ENCODE measurements at places on chromosomes 4 and X. TPM values are rescaled to one million over a fixed set of nuclear protein-coding genes. Genes with fewer than 3 reads are reported as not detected.

DNA sequence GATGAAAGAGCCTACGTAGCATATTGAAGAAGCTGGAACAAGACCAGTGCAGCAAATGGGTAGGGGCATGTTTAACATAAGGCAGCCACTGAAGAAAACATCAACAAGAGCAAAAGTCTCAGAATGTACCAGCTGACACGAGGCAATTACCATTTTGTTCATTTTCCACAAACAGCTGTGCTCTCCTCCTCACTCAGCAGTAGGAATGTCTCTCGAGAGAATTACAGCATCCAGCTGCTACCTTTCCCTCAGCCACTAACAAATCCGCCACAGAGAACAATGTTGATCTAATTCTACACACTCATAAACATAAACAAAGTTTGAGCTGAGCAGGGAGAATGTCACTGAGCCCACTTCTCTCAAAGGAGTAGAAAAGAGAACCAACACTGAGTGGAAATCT lies 68.0 kb downstream of the OPHN1 start:
- no peak overlapping the region for H3K4me3 ChIP-seq
- H3K36me3 ChIP-seq, result no peaks in the 10 kb centered on the region
- H3K4me1 ChIP-seq, result no peaks in the 10 kb centered on the region
- no peak for DNase-seq
- no peak overlapping the region for H3K27ac ChIP-seq

- no peak overlapping the region for H3K27ac ChIP-seq
- DNase-seq, result no peak
- H3K27me3 ChIP-seq, result no peaks in the 10 kb centered on the region
Measured at GRCh38 chr4:55903577-55903976, 45.2 kb upstream of the CEP135 start.

DNA sequence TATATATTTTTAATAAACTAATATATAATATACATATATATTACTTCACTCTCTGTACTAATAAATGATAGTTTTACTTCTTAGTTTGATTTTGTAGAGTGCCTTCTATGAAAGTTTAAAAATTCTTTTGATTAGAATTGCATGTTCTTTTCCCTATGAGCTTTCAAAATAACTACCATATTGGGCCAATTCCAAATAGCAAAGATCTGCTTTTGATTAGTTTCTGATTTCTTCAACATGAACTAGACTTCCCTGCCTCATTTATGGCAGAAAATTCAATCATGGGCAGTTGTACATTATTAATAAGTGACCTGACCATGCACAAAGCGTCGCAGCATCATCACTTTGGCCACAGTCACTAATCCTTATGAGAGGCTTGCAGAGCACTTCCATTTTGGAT lies 48.9 kb upstream of the TEX13A start:
- no peaks in the 10 kb centered on the region for H3K36me3 ChIP-seq
- no peaks in the 10 kb centered on the region for H3K27me3 ChIP-seq
- no peak overlapping the region for H3K4me3 ChIP-seq
- H3K4me1 ChIP-seq, result no peaks in the 10 kb centered on the region
- DNase-seq, result no peak

DNA sequence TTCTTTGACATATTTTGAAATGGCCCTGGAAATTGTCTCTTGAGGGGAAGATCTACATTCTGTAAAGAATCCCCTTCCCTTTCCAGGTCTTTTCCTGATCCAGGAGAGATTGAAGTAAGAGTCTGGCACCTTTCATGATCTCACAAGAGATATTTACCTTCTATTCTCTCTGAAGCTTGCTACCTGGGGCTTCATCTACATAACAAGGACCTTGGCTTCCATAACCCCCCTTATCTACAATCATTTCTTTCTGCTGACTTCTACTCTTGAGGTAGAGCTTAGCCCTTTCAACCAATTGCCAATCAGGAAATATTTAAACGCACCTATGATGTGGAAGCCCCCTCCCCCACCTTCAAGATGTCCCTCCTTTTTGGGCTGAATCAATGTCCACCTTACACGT lies 383.7 kb upstream of the MAGEB18 start:
- H3K27me3 ChIP-seq, result no peaks in the 10 kb centered on the region
- no peaks in the 10 kb centered on the region for H3K36me3 ChIP-seq
- H3K4me1 ChIP-seq, result no peaks in the 10 kb centered on the region
- DNase-seq, result no peak

DNA sequence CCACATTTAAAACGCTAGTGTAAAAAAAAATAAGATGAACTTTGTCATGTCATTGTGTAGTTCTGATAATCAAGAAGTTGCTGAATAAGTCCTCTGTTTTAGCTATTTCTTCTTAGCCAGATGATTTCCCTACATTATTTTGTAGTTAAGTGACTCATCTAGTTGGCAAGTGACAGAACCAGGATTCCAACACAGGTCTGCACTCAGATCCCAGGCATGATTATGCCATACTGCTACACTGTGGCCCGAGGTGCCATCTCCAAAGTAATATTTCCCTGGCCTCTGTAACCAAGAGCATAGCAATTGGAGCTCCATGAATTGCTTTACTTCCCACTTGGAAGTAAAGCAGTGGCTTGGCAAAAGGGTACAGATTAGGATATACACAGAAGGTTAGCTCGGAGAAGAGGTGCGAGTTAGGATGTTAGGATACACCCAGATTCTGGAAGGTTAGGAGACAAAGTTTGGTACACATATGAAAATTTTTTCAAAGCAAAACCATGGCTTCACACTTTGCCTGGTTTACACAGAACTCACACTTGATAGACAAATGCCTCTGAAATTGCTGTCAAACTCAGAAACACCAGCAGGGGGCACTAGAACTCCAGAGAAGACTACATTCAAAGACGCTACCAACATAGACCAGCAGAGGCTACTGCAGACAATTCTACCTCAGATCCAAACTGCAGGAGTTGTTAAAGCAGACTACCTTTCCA lies 41.4 kb downstream of the SRPX2 start:
- peaks cover 2% of the 10 kb centered on the region for H3K27me3 ChIP-seq
- H3K27ac ChIP-seq, result no peak overlapping the region
- no peaks in the 10 kb centered on the region for H3K4me1 ChIP-seq
- peak; percentile 74 for DNase-seq
- no peak overlapping the region for H3K4me3 ChIP-seq

DNA sequence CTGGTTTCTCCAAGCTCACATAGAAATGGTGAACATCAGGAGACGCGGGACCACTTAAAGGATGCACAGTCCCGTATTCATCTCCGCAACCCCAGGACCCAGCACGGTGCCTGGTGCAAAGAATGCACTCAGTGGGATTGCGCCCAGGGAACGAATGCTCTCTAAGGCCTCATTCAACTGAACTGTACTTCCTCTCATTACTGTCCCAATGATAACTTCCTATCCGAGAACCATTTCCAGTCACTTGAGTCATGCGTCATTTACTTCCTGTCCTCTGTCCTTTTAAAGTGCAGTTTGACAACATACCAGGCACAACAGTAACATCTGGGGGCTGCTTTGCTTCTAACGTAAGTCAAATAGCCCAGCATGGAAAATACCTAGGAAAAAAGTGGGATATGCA lies 75.7 kb downstream of the RBM47 start:
- H3K4me3 ChIP-seq, result no peak overlapping the region
- H3K27me3 ChIP-seq, result no peaks in the 10 kb centered on the region
- H3K27ac ChIP-seq, result no peak overlapping the region
- DNase-seq, result no peak
- peaks cover 4% of the 10 kb centered on the region for H3K4me1 ChIP-seq

H2BW2 gene
- not detected for total RNA-seq

DNA sequence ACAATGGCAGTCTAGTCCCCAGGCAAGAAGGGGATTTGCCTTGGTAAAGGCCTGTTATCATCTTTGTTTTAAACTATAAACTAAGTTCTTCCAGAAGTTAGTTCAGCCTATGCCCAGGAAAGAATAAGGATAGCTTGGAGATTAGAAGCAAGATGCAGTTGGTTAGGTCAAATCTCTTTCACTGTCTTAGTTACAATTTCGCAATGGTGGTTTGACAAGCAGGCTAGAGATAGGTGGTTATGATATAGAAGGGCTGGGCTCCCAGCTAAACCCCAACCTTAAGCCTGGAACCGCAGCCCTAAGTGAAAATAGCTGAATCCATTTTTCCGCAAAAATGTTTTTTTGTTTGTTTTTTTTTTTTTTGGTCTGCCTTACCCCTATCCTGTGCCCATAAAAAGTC lies 41.8 kb upstream of the NEIL3 start:
- H3K4me1 ChIP-seq, result no peaks in the 10 kb centered on the region
- DNase-seq, result no peak
- H3K27me3 ChIP-seq, result no peaks in the 10 kb centered on the region
- H3K4me3 ChIP-seq, result no peak overlapping the region
- no peaks in the 10 kb centered on the region for H3K36me3 ChIP-seq

GRCh38 chrX:115642895-115643530 lies 82.0 kb downstream of the PLS3 start:
- no peaks in the 10 kb centered on the region for H3K4me1 ChIP-seq
- H3K27ac ChIP-seq, result no peak overlapping the region
- peaks cover 25% of the 10 kb centered on the region for H3K36me3 ChIP-seq
- no peak overlapping the region for H3K4me3 ChIP-seq
- H3K27me3 ChIP-seq, result no peaks in the 10 kb centered on the region
- no peak for DNase-seq

- H3K4me1 ChIP-seq, result no peaks in the 10 kb centered on the region
- H3K4me3 ChIP-seq, result no peak overlapping the region
- H3K36me3 ChIP-seq, result no peaks in the 10 kb centered on the region
- no peaks in the 10 kb centered on the region for H3K27me3 ChIP-seq
Measured at GRCh38 chr4:113811359-113811758, 49.8 kb upstream of the CAMK2D start.

XPNPEP2 gene
- not detected for total RNA-seq

MAN2B2 gene
- total RNA-seq, result 34.4 TPM

DNA sequence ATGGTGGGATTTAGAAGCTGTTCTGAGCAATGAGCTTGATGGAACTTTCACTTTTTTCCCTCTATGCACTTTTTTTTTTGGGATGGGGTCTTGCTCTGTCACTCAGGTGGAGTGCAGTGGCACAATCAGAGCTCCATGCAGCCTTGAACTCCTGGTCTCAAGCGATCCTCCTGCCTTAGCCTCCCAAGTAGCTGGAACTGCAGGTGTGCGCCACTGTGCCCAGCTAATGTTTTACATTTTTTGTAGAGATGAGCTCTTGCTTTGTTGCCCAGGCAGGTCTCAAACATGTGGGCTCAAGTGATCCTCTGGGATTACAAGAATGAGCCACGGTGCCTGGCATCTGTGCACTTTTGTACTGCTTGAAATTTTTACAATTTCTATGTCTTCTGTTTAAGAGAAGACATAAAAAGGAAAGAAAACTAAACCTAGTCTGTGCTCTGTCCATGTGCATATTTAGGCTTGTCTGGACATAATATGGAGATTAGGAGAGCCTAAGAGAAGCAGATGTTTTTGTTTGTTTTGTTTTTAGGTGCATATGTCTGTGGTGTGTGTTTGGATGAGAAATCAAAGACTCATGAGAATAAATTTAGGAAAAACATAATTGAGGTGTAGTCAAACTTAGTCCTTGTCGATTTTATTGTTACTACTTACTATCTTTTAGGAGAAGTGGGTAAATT lies 16.5 kb downstream of the PDLIM5 start:
- no peak overlapping the region for H3K27ac ChIP-seq
- peaks cover 4% of the 10 kb centered on the region for H3K4me1 ChIP-seq
- H3K27me3 ChIP-seq, result no peaks in the 10 kb centered on the region

NKRF gene
- total RNA-seq, result 25.5 TPM

- H3K4me3 ChIP-seq, result peak within 1 kb of the TSS; percentile 34
- no peak for DNase-seq
- peaks cover 20% of the 10 kb centered on the region for H3K27me3 ChIP-seq
- no peaks in the 10 kb centered on the region for H3K36me3 ChIP-seq
Measured at GRCh38 chr4:81471588-81472280, at the start of gene RASGEF1B. RASGEF1B (minus strand) TSS chr4:81471907; CDS start chr4:81459508, 12,399 bp downstream.

DNA sequence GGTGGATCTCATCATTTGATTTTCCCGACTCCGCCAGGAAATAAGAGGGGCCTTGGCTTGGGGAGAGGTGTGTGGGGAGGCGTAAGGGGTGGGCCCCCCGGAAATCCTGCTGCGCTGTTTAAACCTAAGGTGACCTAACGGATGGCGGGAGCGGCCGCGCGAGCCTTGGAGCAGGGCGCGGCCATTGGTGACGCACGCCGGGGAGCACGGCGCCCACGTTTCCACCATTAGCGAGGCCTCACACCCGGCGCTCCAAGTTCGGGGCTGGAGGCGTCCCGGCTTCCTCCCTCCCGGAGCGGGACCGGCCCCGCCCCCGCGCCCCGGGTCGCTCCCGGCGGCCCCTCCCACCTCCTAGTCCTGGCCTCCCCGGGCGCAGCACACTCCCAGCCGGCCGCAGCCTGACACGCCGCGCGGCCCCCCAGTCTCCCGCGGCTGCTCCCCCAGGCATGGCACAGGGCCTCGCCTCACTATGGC lies at the start of gene SMS:
Gene SMS, plus strand, starts transcription at position 354 of the 474 bp plus-strand sequence. Its CDS starts 116 bp downstream, at position 470.
- no peak for DNase-seq
- H3K27me3 ChIP-seq, result no peaks in the 10 kb centered on the region
- H3K4me3 ChIP-seq, result peak within 1 kb of the TSS; percentile 54
- peak within 1 kb of the TSS; percentile 73 for H3K27ac ChIP-seq

MAGEA6 gene
- total RNA-seq, result 0.57 TPM

- H3K4me1 ChIP-seq, result no peaks in the 10 kb centered on the region
- H3K27ac ChIP-seq, result no peak overlapping the region
- no peaks in the 10 kb centered on the region for H3K27me3 ChIP-seq
Measured at GRCh38 chr4:182213004-182213403, 30.2 kb upstream of the TENM3 start.

DNA sequence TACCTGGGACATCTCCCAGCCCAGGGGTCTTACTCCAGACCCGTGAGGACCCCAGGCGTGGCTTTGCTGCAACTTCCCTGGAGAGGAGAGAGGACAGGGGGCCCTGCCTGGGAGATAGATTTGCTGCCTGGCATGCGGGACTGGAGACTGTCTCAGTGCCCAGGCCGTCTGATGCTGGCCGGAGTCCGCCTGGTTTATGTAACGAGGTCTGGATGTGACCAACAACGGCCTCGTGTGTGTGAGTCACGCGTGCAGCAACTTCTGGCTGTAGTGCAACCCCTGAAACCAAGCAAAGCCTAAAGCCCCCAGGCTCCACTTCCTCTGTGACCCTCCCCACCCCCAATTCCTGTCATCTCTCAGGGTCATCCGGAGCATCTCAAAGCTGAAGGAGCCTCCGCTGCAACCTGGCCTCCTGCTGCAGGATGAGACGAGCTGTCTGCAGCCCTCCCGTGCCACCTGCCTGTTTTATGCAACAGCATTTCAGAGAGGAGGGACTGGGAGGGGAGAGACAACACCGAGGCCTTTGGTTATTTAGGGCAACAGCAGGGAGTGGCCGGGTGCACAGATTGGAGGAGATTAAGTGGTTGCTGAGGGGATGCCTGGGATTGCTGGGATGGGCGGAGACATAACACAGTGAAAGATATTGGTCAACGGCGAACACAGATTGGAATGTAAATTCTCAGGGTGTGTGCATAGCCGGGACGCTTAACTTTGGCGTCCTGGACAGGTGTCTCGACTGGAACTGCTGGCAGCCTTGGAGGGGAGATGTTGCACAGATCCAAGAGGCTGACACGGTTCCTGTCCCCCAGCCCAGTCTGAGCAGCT lies 16.0 kb downstream of the XG start:
- no peak for DNase-seq
- H3K36me3 ChIP-seq, result no peaks in the 10 kb centered on the region
- H3K4me1 ChIP-seq, result no peaks in the 10 kb centered on the region
- H3K27ac ChIP-seq, result no peak overlapping the region
- no peak overlapping the region for H3K4me3 ChIP-seq
- H3K27me3 ChIP-seq, result no peaks in the 10 kb centered on the region

PNMA6F gene
- not detected for total RNA-seq

All from Panc1 (cell line).